ENCODE measurements at places on chromosomes 2 and 18.

DNA sequence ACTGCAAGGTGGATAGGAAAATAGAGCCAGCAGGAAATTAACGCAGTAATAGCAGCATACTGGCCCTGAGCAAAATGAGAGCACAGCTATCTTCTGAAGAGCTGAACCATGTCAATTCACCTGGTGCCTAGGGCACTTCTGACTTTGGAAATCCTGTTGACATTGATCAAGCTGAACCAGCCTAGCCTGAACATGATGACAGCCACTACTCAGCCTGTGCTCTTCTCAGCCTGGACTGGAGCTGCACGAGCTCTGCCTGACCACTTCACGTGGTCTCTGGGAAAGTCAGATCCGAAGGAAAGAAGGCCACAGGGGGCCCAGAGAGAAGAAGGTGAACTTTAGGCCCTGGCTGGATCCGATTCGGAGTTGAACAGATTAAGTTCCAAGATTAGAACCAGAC is 421.9 kb downstream of the LPIN1 start:
- DNase-seq: no peak

GRCh38 chr2:240584486-240585031 is 2.0 kb upstream of the CAPN10 start:
- no peak for DNase-seq

DNA sequence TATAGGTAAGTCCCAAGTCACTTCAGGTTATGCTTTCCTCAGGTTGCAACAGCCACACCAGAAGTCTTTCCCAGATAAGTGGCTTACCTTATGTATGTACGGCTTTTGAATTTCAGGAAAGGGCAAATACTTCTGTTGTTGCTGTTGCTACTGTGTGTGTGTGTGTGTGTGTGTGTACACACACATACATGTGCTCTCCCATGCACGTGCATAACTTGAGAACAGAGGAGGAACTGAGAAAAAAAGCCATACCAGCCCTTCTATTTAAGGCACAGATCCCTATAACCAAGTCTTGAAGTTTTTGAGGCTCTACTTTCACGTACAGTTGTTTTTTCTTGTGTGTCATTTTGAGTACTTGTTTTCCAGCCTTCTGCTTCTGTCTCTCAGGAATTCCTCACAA is 62.4 kb downstream of the WDPCP start:
- no peak for DNase-seq

DNA sequence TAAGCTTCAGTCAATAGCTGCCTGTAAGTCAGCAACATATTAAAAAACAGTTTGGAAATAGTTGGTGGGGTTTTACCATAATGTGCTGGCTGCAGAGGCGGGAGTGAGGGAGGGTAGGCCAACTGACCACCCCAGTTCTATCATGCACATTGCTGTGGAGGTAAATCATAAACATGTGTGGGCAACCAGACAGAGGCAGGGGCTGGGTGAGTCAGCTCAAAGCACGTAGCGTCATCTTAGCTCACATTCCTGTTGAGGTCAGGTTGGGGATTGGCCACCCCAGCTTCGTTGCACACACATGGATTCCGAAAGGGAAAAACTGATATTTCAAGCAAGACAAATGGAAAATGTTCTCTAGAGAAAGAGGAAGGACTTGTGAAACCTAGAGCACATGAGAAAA is 19.5 kb downstream of the GPR45 start:
- DNase-seq: no peak

DNA sequence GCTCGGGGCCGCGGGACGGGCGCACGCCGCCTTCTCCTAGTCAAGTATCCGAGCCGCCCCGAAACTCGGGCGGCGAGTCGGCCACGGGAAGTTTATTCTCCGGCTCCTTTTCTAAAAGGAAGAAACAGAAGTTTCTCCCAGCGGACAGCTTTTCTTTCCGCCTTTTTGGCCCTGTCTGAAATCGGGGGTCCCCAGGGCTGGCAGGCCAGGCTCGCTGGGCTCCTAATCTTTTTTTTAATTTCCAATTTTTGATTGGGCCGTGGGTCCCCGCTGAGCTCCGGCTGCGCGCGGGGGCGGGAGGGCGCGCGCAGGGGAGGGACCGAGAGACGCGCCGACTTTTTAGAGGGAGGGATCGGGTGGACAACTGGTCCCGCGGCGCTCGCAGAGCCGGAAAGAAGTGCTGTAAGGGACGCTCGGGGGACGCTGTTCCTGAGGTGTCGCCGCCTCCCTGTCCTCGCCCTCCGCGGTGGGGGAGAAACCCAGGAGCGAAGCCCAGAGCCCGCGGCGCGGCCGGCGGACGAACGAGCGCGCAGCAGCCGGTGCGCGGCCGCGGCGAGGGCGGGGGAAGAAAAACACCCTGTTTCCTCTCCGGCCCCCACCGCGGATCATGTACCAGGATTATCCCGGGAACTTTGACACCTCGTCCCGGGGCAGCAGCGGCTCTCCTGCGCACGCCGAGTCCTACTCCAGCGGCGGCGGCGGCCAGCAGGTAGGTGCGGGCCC is 617 bp downstream of the FOSL2 start:
- DNase-seq: peak; percentile 20

- no peak for DNase-seq
Measured at GRCh38 chr2:204026294-204026693, 89.7 kb downstream of the ICOS start.

- no peak for DNase-seq
Measured at GRCh38 chr18:22324191-22325131, 93.3 kb downstream of the CTAGE1 start.

DNA sequence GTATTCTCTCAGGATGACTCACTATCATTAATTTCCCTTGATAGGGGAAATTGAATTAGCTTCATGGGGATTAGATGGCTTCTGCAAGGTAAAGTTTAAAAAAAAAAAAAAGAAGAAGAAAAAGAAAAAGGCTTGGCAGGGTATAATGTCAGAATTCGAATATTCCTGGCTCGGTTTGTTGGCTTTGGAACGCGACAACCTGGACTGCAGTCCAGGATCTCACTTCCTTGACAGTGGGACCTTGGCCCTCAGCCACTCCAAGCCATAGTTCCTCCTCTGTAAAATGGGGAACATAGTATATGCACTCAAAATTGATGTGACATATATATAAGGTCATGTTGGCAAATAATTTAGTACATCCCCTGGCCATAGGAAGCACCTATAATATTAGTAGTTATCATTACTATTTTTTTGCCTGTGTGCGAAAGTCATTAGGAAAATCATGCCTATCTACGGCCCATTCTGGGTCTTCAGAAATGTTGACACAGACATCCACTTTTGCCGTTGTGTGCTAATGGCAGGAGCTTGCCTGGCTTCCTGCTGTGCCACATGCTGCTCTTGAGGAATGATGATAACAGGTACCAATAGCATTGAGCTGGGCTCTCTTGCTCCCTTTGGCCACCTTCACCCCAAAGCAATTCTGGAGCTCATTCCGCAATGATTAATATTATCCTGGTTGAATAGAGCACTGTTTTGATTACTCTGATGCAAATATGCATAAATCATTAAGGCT is 97.9 kb downstream of the MTCL1 start:
- DNase-seq: no peak

- DNase-seq: no peak
Measured at GRCh38 chr18:23619388-23619881, 33.1 kb upstream of the NPC1 start.

DNA sequence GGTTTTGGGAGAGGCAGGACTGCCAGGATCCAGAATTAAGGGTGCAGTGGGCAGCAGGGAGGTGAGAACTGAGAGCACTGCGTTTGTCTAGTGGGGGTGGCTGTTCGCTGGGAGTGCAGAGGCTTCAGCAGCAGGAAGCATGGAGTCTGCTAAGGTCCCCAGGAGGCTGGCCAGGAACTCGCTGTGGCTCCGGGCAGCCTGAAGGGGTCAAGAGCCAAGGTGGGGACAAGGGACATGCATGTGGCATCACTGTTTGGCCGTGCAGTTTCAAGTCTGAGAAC is 43.2 kb upstream of the SEMA4C start:
- no peak for DNase-seq

DNA sequence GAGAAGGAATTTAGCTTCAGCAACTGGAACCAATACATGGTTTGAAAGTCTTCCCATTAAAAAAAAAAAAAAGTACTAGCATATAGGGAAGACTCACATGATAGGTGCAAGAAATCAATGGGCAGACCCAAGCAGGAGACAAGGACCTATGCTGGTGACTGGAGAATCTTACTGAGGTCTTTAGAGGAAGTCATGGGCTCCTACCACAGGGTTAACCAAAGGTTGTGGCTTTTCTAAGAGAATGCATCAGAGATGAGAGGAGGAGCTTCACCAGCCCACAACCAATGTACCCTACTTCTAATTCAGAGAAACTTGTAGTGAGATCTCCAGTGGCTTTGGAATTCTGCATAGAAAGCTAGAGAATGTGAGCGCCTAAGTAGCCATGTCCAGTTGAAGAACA is 207.4 kb downstream of the NCKAP5 start:
- DNase-seq: no peak

DNA sequence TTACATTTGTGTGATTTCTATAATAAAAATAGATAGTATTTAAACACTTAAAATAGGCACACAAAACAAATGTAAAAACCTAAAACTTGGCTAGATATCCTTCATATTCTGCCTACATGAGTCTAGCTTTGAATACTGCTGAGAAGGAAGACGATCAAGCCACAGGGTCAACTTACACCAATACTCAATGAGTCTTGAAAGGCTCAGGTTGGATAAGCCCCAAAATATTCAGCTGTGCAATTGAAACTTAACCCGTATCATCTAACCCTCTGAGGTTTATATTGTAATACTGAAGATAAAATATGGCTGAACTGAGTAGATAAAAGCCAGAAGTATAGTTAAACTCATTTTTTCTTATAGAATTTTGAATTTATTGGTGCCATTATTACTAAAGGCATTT is 313.0 kb upstream of the NRXN1 start:
- no peak for DNase-seq

- peak; percentile 70 for DNase-seq
Measured at GRCh38 chr2:85750587-85751575, 2.9 kb upstream of the ATOH8 start.

DNA sequence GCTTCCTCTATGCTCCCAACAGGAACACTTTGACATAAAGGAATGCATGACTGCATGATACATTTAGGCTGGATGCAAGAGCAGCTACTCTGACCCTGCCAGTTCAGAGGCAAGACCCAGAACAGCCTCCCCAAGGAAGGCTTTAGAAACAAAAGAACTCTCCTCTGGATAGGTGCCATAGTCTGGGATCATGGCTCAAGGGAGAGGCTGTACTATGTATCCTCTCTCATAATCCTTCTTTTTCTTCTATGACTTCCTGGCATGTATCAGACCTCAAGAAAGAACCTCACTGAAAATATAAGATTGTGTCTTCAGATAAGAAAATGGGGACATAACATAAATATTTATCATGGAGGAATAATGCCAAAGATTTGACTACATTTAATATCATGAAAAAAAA is 194.0 kb upstream of the LYPD1 start:
- DNase-seq: no peak

DNA sequence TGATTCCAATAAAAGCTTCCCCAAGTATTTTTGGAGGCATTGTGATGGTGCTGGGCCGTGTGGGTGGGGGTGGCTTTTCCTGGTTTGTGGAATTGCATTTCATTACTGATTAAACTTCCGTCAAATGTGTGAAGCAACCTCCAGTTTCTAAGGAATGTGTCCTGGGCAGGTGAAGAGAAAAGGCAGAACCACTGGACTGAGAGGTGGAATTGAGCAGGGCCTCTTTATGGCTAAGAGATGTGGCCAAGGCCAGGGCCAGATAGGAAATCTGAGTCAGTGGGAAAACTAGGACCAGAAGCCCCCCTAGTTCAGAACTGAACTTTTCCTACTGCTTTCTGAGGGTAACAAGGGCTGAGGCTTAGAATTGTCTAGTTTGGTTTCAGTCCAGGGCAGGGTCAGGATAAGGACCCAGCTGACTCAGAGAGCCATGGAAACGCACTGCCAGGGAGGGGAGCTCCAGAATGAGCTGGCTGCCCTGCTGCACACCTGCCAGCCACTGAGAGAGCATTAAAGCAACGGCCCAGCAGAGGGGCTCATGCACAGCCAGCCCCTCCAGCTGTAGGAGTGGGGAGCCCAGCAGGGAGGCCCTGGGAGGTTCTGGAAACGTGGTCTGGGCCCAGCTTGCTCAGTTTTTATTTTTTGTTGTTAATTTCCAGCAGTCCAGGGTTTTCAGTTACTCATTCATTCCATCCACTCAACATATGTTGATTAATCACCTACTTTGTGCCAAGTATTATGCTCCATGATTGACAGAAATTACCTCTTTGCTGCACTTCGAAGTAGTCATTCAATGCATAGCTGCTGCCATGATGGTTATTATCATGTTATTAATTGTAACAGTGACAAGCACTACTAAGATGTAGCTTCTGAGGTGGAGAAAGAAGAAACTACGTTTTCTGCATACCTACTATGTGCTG is 156.1 kb downstream of the MSH2 start:
- peak; percentile 48 for DNase-seq

DNA sequence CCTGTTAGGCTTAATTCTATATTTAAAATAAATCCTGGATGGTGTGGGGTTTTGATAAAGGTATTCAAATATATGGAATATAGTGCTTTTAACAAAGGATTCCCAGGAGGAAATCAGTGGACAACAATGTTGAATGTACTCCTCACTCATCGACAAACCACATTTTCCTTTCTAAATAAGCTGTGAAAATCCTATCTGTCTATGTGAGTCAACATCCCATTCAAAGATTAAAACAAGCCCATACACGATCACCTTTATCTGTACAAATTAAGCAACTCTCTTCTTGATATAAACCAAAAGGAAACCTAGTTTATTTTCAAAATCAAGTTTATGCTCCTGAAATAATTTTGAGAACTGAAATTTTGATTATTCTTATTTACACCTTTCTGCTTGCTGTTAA is 153.4 kb downstream of the ERBB4 start:
- DNase-seq: no peak

GRCh38 chr18:41887100-41887499 is 67.9 kb upstream of the PIK3C3 start:
- no peak for DNase-seq

- DNase-seq: peak; percentile 52
Measured at GRCh38 chr2:182379241-182379640, 47.6 kb downstream of the PDE1A start.

DNA sequence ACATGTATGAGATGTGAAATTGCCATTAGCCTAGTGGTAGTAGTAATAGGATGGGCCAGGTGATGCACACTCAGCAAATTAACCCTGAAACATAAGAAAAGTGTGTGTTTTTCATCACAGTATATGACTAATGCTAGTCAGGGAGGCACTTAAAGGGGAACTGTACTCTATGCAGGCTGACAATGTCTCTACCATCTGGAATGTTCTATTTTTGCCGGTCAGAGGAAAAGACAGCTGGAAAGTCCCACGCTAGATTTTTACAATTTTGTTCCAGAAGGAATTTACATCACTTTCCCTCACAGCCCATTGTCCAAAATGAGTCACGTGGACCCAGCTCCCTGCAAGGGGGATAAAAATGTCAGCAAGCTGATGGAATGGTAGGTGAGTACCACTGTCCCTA is 746.3 kb upstream of the CHAC2 start:
- DNase-seq: no peak

- peak; percentile 6 for DNase-seq
Measured at GRCh38 chr2:224360801-224361251, 41.1 kb downstream of the FAM124B start.

Data from DMS79 treated with DMSO at 0.1 percent for 48 hours (cell line).